B cell (primary cell): ENCODE measurements at places on chromosomes 1 and 21.

GRCh38 chr1:227411066-227411465 lies 92.8 kb upstream of the CDC42BPA start:
- DNase-seq, result no peak

GRCh38 chr1:5651027-5651410 lies 341.2 kb downstream of the NPHP4 start:
- DNase-seq, result no peak

- DNase-seq, result no peak
Measured at GRCh38 chr1:51641096-51641495, 24.2 kb downstream of the OSBPL9 start.

DNA sequence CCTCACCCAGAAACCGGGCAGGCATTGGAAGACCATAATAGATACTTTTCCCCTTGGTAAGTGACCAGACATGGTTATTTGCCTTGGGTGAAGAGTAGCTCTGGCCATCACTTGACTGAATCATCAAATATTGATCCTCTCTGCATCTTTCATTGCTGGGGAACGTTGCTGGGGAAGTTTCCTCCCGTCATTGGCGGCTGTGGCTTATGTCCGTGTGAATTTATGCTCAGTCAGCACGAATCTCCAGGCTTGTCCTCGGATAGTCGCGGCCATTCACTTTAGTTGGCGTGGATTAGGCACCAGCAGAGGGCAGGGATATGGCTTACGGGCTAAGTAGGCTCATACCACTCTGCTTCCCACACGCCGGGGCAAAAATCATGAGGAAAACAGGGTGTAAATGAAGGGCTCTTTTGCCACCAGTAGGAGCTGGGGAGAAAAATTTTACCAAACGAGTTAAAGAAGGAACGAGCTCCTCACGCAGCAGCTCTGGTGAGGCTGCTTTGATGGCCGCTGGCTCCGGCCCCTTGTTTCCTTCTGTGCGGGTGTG lies 473.4 kb downstream of the CAMTA1 start:
- no peak for DNase-seq

DNA sequence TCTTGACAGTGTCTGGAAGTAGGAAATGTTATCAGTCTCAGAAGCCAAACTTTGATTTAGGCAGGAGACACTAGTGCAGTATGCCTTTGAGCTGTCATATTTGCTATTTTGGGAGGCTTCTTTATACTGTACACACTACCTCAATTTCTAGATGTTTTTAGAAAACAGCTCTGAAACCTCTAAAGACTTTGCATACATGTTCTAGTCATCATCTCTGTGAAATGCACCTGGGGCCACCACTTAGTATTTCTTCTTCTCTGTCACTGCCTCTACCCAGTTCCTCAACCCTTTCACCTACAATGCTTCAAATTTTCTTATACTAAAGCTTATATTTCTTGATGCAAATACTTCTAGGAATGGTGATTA lies 29.1 kb upstream of the PLA2G4A start:
- DNase-seq, result no peak

DNA sequence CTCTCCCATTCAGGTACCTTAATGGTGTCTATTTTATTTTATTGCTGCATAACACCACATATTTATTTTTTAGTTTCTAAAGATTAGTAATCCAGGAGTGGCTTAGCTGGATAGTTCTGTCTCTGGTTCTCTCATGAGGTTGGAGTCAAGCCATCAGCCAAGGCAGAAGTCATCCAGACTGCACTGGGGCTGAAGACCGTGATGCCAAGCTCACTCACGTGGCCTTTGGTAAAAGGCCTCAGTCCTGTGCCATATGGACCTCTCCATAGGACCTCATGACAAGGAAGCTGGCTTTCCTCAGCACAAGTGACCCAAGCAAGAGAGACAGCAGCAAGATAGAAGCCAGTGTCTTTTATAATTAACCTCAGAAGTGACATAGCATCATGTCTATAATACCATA lies 23.0 kb upstream of the DDR2 start:
- no peak for DNase-seq

DNA sequence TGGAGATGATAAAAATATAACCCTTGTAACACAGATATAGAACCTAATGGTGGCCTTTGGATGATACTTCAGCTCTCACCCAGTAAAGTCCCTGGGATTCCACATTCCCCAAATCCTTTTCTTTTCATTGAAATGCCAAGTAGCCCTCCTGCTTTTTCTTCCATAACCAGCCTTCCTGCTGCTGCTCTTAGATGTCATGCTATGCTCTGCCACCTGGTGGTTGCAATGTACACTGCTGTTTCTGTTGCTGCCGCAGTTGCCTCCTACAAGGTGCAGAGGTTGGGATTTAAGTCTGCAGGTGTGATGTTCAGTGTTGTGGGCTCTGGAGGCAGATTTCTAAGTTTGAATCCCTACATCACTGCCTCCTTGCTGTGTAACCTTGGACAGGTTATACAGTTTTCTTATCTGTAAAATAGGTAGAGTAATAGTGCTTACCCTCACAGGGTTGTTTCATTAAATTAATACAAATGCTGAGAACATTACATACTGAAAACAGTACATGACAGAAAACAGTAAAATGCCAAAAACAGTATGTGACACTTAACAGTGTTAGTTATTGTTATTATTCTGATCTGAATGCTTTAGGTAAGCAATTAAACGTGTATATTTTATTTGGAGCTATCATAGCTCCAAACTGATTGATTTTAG lies 64.3 kb downstream of the CAMSAP2 start:
- DNase-seq, result peak; percentile 81

- no peak for DNase-seq
Measured at GRCh38 chr1:159675046-159675445, 39.3 kb downstream of the CRP start.

GRCh38 chr1:56068908-56069307 lies 510.5 kb downstream of the PLPP3 start:
- DNase-seq, result no peak

DNA sequence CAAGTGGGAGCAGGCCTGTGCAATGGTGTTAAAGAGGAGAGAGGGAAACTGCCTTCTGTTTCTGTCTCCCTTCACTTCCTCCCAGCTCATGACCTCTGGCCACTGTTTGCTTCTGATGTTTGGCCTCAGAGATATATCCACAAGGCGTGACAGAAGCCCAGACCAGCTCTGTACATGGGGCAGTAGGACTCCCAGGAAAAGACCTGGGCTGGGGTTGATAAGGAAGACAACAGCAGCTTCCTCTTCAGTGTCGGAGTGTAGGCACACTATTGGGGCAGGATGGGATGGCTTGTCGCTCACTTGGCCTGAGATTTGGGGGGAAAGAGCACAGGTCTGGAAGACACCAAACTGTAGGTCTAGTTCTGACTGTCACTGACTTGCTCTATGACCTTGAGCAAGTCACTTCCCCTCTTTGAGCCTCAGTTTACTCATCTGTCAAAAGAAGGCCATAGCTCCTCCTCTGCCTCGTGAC lies 67.8 kb upstream of the KLHDC7A start:
- no peak for DNase-seq

DNA sequence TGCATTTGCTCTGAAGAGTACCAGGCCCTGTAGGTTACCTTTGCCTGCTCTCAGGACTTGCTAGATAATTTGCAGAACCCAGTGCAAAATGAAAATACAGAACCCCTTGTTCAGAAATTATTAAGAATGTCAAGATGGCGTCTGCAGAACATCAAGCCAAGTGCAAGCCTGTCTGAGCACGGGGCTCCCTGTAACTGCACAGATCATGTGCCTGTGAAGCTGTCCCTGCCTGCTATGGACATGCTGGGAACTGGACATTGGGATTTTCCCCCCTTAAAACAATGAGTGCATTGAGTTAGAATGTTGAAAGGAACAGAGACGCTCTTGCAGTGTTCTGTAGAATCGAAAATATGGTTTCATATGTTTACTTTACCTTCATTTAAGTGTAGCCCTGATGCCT lies 2.9 kb downstream of the CLDN14 start:
- no peak for DNase-seq

DNA sequence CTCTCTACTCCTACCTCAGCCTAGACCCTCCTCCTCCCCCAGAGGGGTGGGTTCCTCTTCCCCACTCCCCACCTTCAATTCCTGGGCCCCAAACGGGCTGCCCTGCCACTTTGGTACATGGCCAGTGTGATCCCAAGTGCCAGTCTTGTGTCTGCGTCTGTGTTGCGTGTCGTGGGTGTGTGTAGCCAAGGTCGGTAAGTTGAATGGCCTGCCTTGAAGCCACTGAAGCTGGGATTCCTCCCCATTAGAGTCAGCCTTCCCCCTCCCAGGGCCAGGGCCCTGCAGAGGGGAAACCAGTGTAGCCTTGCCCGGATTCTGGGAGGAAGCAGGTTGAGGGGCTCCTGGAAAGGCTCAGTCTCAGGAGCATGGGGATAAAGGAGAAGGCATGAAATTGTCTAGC lies 21.6 kb upstream of the VPS13D start:
- DNase-seq, result no peak

DNA sequence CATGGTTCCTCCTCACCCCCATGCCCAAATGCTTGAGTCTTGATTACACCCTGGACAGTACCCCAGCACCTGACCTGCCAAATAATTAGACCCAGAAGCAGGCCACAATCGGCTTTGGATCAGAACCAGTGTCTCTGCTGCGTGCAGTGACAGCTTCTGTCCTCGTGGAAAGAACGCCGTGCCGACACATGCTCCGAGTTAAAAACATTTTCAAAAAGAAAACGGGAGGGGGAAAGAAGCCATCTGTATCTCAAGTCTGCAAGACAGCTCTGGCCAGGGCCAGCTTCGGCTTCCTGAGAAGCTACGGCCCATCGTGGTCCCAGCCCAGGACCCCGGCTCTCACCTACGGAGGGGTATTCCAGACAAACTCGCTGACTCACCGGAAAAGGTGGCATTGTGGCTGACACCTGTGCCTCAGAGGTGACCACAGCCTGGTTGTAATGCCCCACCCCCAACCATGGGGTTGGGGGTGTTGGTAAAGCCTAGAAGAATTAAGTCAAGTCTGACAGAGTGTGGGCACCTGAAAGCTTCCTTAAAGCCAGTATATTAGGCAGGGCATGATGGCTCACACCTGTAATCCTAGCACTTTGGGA lies 25.8 kb downstream of the SSBP3 start:
- DNase-seq, result no peak

GRCh38 chr1:92030656-92031107 lies 897 bp downstream of the EPHX4 start:
- no peak for DNase-seq

DNA sequence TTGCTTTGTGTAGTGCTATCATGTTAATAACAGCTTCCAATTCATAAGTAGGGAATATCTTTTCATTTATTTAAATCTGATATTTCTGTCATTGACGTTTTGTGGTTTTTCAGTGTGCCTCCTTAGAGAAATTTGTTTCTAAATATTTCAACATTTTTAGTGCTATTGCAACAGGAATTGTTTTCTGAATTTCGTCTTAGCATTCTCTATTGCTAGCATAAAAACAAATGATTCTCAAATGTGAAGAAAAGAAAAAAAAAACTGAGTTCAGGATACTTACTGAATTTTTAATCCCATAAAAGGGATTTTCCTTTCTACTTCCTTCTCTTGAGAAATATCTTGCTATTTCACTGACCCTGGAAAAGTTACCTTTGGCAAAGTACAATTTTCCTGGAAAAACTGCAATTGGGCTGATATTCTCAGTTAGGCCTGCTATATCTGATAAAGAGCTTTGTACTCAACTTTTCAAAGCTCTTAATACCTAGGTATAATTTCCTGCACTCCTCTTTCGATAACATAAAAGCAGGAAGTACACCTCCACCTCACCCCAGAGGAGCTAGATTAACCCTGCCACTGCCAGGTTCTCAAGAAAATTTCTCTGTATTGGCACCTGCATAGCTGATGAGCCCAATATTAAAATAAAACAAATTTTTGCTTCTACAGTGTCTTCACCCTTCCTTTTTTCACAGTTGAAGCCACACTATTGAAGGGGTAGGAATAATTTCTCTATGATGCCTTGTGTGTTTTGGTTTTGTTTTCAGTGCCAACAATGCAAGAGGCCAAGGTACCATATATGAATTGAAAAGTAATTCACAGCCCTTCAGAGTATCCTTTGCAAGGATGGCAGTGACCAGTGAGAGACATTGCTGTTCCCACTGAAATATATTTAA lies 35.6 kb downstream of the PTPN14 start:
- DNase-seq, result no peak

- no peak for DNase-seq
Measured at GRCh38 chr1:195482137-195482536, 1126.1 kb downstream of the KCNT2 start.

DNA sequence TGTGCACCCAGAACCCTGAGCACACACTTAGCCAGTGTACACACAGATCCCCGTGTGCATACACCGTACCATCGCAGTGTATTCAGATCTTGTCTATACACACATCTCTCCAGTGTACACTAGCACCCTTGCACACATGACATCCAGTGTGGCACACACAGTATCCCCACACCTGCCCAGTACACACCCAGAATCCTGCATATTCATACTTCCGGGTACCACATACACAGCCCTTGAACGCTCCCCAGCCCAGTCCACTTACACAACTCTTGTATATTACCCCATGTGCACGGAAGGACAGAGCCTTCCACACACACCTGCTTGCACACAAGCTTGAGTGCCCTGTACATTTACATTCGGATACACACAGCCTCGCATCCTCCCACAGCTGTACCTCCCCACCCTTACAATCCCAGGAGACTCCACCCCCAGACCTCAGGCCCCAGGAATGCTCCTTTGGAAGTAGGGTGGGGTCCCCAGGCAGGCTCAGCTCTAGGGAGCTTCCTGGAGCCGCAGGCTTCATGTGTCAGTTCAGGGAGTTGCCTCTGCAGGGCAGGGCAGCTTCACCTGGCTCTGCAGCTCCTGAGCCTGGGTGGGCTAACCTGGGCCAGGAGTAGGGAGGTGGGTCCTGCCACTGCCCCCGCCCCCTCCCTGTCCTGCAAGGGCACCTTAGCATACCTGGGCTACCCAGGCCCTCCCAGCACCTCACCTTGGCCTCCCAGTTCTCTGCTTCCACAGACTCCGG lies 46.2 kb downstream of the AHDC1 start:
- DNase-seq, result no peak

GRCh38 chr1:65020774-65021173 lies 54.4 kb upstream of the JAK1 start:
- DNase-seq, result no peak

- DNase-seq, result peak; percentile 72
Measured at GRCh38 chr21:23887725-23888306, 1719.5 kb downstream of the MRPL39 start.

GRCh38 chr1:225818229-225818628 lies 8.3 kb downstream of the EPHX1 start:
- DNase-seq, result no peak

DNA sequence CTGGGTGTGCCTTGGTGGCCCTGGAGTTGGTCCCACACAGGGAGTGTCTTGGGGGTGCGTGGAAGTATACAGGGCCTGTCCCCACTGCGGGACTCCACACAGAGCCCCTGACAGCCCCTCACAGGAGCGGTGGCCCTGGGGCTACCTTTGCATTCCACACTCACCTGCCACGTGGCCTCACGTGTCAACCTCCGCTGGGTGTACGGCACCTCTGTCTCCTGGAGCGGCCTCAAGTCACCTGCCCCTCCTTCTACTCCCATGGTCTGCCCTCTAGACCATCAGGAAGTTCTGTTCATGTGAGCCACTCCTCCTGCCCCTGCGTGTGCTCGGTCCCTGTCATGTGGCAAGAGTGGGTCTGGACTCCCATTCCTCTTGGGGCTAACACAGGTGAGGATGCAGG lies 58.6 kb downstream of the FAAP20 start:
- no peak for DNase-seq

GRCh38 chr1:184507604-184508280 lies 120.9 kb downstream of the C1orf21 start:
- DNase-seq, result no peak

- DNase-seq, result no peak
Measured at GRCh38 chr1:154876842-154877369, 6.8 kb upstream of the KCNN3 start.
